Bronchial smooth muscle cell (primary cell): ENCODE measurements at places on chromosomes 4 and X. TPM values are rescaled to one million over a fixed set of nuclear protein-coding genes. Genes with fewer than 3 reads are reported as not detected.

Gene NDP
- total RNA-seq, result 0.34 and 2.0 TPM in 2 replicates

Gene STK32B
- 0.34 and 0.63 TPM in 2 replicates for total RNA-seq

Gene DRD5
- total RNA-seq, result not detected in 2 replicates

Gene YY2
- total RNA-seq, result 0.94 and 1.4 TPM in 2 replicates

Gene PTCHD1
- not detected in 2 replicates for total RNA-seq

Gene KIF4A
- total RNA-seq, result 0.86 and 2.2 TPM in 2 replicates

Gene CEP135
- total RNA-seq, result 3.9 and 4.7 TPM in 2 replicates

Gene SLC9B1
- total RNA-seq, result 1.1 and 2.2 TPM in 2 replicates

Gene TLR3
- total RNA-seq, result 1.1 and 1.8 TPM in 2 replicates

Gene GAGE2A
- not detected in 2 replicates for total RNA-seq

Gene UGT2A1
- not detected in 2 replicates for total RNA-seq

Gene MAGEC2
- total RNA-seq, result not detected in 2 replicates

Gene SMR3A
- total RNA-seq, result not detected in 2 replicates
